Panc1 (cell line): ENCODE measurements at places on chromosomes 5 and 9.
A peak's percentile ranks its signal among the peaks of the same experiment; 100 is the strongest.

- peaks cover 9% of the 10 kb centered on the region for H3K27me3 ChIP-seq
- no peak overlapping the region for H3K4me3 ChIP-seq
- no peaks in the 10 kb centered on the region for H3K36me3 ChIP-seq
- H3K27ac ChIP-seq: no peak overlapping the region
These were observed 227.2 kb downstream of the NSG2 start for GRCh38 chr5:174272671-174273070.

- peaks cover 3% of the 10 kb centered on the region; the same call in 1 of the 2 replicates for H3K36me3 ChIP-seq
- no peaks in the 10 kb centered on the region for H3K27me3 ChIP-seq
- DNase-seq: peak; percentile 27
- H3K27ac ChIP-seq: no peak overlapping the region
- no peaks in the 10 kb centered on the region for H3K4me1 ChIP-seq
- H3K4me3 ChIP-seq: no peak overlapping the region
These were observed 102.4 kb downstream of the CDK5RAP2 start for GRCh38 chr9:120477534-120478001.

- H3K27ac ChIP-seq: no peak overlapping the region
- no peaks in the 10 kb centered on the region for H3K27me3 ChIP-seq
- no peak for DNase-seq
- no peak overlapping the region for H3K4me3 ChIP-seq
- H3K4me1 ChIP-seq: no peaks in the 10 kb centered on the region
These were observed 26.3 kb downstream of the SLC31A1 start for GRCh38 chr9:113247640-113248039.

DNA sequence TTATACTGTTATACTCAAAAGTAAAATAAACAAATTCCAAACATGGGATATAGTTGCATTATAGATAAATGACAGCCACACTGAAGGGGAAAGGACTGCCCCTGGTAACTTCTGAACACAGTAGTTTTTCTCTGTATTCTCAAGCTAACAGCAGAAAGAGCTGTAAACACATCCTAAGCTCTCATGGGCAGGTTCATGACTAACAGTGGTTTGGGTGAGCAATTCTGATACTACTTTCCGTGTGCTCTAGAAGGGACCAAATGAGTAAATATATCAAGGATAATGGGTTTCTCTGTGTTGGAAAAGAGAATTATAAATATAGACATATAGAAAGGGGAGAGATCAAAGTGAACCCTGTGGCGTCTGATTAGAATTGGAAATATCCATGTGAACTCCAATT, 2.2 kb upstream of the LCN6 start:
- no peaks in the 10 kb centered on the region for H3K36me3 ChIP-seq
- no peaks in the 10 kb centered on the region for H3K27me3 ChIP-seq
- no peak for DNase-seq
- no peak overlapping the region for H3K27ac ChIP-seq
